Gastrocnemius medialis (tissue), 4 donors: ENCODE measurements at places on chromosomes 7 and 10. TPM values are rescaled to one million over a fixed set of nuclear protein-coding genes. Genes with fewer than 3 reads are reported as not detected.

DNA sequence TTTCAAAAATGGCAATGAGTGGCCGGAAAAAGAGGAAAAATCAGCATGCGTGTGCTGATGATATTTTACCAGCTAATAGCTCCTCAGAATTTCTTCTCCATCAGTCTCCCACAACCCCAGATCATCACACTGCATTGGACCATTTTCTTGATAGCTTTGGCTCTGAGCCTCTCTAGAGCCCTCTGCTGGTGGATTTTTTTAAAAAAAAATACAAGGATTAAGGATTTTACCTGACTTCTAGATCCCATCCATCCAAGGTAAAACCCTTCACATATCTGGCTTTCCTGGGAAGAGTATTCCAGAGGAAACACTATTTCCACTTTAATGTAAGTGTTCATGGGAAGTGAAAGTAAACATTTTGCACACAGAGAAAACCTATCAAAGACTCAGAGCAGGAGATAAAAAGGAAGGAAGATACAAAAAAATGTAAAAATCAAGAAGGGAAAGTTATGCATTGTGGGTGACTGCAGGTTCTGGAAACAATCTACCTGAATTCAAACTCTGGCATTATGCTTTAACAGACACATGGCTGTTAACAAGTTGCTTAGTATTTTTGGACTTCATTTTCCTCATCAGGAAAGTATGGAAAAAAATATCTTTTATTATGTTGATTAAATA is 380.9 kb downstream of the LRRTM3 start:
- DNase-seq = no peak

Gene ZNF92
- total RNA-seq = 2.8 TPM

GRCh38 chr7:14842523-14842922 is 60.0 kb downstream of the DGKB start:
- no peak for DNase-seq

Gene PRPS1L1
- not detected for total RNA-seq

- no peak for DNase-seq
Measured at GRCh38 chr7:50287129-50287528, 17.4 kb upstream of the IKZF1 start.
